ENCODE measurements at places on chromosomes 5 and 9. TPM values are rescaled to one million over a fixed set of nuclear protein-coding genes. Genes with fewer than 3 reads are reported as not detected.

The CDH10 gene
- total RNA-seq, result 0.14 TPM

The PCDHA10 gene
- total RNA-seq, result 0.24 TPM

GRCh38 chr9:119844431-119844830, 475.2 kb upstream of the BRINP1 start:
- DNase-seq, result no peak

DNA sequence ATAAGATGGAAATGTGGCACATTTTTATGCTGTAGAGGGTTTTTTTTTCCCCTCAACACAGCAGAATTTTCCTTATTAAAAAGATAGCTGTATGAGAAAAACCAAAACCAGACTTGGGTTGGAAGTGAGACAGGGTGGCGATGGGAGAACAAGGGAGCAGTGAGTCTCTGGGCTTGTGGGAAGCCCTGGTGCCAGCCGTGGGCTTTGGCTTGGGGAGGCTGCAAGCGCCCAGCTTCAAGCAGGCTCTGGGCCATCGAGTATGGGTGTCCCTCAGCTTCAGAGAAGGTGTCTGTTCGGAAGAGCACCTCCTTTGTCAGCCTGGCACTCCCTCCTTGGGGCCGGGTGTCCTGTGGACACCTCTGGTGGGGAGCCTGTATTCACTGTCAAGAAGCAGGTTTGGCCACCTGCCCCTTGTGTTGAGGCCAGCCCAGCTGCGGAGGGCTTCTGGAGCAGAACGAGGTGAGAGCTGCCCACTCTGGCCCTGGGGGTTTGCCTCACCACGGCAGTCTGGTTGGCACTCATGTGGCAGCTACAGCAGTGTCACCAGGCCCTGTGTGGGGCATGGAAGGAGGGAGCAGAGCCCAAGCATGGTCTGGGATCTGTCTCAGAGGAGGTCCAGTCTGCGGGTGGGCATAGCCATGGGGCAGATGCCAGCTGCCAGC, 37.6 kb upstream of the ANGPTL2 start:
- DNase-seq, result no peak

DNA sequence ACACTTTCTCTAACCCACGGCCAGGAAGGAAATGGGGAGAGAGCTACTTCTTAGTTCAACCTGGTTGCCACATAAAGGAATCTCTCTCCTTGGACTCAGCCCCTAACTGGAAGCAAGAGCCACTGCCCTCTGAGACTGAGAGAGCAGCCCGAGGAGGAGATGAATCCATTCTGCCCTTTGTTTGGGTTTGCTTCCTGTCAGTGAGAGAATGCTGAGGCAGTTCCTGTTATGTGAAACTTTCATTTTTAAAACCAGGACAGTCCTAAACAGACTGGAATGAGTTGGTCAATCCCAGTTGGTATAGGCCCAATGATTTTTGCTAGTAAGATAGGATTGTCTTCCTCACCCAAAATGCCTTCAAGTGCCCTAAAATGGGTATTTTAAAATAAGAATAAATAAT, 205.1 kb downstream of the NTRK2 start:
- no peak for DNase-seq

Measured in left colon (tissue), 2 donors.